ENCODE measurements at places on chromosomes 2 and 18.

GRCh38 chr2:133641497-133641896, 73.2 kb upstream of the NCKAP5 start:
- no peak for DNase-seq

DNA sequence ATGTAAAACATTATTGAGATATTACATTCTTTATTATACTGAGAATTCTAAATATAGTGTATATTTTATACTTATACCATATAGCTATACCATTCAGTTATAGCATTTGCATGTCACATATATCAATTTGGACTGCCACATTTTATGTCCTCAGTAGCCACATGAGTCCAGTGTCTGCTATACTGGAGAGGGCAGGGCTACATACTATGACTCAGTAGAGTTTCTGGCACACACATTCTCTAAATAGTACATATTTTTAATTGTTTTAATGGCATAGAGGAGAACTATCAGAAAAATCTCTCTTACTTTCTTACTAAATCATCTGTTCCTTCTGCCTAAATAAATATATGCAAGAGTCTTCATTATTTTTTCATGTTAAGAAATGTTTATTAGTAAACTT, 55.4 kb upstream of the COL5A2 start:
- no peak for DNase-seq

GRCh38 chr2:136334967-136335366, 217.0 kb upstream of the CXCR4 start:
- no peak for DNase-seq

DNA sequence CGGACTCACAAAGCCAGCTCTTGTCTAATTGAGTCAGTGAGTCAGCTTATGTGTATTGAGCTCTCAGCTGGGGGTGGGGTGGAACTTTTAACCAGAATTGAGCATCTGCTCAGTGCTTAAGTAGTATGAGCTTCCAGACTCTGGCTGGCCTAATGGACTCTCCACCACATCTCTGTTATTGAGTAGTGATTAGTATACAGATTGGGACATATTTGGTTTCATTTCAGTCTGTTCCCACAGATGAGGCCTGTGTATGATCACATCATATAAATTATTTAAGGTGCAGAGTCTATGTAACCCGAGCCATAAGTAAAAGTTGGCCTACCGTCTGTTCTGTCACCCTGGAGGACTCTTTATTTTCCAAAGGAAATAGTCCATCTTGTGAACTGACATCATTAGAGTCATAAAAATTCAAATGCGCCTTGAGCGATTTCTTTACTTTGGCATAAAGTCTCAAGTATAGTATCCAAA, 152.1 kb downstream of the THSD7B start:
- DNase-seq, result no peak

DNA sequence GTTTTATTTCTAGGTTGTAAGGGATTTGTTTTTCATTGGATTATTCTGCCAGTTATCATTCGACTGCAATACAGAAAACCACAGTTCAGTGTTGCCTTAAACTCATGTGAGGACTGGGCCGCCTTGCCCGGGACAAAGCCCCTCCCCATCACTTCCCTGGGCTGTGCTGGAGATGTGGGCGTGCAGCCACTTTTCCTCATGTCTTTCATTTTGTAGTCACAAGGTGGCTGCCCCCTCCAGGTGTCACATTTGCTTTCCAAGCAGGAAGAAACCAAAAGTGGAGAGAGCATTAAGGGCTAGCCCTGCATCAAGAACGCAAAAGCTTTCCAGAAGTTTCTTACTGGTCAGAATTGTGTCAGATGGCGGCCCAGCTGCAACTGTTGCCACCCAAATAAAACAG, 492.5 kb upstream of the ID2 start:
- no peak for DNase-seq

DNA sequence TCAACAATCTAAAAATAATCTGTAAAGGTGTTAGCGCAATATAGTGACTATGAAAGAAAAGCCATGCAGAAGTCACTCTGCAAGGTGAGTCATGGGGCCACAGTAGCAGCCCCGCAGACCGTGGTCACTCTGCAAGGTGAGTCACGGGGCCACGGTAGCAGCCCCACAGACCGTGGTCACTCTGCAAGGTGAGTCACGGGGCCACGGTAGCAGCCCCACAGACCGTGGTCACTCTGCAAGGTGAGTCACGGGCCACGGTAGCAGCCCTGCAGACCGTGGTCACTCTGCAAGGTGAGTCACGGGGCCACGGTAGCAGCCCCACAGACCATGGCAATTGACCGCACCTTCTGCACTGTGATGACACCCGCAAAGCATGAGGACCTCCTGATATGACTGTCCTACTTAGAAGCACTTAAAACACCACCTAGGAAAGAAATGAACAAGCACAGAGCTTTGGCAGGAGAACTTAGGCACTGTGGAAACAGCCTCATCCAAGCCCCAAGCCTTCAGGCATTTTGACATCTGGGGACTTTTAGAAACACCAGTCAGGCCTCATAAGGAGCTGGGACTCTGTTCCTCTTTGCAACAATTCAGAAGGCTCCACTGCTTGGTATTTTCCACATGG, 70.1 kb downstream of the LDLRAD4 start:
- no peak for DNase-seq

- no peak for DNase-seq
Observed at GRCh38 chr2:44778221-44778654, 163.3 kb upstream of the SIX3 start.

Data from urothelium cell line (cell line).